ENCODE measurements at places on chromosomes 2 and 18.

DNA sequence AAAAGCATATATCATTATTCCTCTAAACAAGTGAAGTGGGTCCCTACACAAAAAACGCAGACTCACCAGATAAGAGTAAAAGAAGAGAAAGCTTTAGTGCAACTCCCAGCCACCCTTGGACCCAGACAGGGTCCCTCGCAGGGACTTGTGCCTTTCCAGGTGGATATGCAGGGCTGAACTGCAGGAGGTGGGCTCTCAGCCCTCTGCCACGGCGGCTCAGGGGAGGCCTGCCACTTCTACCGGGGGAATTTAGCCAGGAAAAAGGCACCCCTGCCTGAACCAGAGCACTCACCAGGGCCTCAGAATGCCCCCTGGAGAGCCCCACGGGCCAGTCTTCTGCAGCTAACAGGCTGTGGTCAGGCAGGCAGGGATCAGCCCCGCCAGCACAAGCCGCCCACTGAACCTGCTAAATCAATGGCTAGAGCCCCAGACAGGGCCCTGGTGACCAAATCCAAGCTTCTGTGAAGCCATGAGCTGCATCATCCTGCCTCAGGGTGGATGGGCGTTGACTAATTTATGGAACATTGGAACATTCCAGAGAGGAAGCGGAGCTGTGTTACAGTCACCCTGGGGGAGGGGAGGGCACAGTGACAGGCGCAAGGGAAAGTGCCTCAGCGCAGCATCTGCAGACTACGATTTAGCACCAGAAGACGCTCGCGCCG is 209.3 kb downstream of the EIPR1 start:
- DNase-seq: peak; percentile 62

- peak; percentile 47 for DNase-seq
Measured at GRCh38 chr2:218257390-218257981, 3.3 kb upstream of the GPBAR1 start.

DNA sequence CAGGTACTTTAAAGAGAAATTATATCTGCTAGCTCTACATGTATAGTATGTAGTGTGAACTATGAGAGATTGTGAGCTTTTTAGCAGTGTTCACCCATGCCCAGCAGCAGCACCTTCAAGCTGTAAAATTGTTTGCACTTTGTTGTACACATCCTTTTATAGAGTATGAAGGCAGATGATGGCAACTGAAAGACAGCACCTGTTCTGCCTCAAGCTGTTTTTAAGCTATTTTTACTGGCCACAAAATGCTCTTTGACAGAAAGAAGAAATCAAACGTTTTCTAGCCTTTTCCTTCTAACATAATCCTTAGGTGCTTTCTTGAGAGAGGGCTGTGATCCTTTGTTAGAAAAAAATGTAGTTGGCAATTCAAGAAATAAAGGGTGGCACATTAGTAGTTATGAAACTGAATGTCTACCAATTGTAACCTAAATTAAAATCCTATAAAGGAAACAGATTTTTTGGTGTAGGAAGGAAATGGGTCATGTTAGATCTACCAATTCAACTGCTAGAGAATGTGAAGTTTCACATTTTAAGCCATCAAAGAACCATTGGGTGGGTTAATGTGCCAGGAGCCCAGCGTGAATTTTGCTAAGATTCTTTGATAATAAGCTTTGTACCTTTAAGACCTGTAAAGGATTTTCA is 59.5 kb downstream of the R3HDM1 start:
- no peak for DNase-seq

DNA sequence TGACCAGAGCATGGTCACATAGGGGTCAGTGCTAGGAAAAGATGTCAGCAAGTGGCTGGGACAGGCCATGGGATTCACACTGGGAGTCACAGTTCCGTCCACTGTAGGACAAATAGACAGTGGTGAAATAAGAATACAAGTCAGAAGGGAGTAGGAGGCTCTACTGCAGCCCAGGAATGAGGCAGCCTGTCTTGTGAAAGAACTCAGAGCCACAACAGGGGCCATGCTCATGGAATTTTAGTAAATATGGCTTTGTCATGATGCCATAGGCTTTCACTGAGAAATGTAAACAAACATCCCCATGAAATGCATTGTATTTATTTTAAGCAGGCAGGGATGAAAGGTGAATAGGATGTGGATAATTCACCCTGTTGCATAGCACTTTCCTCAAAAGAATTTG is 504.3 kb downstream of the SOX11 start:
- no peak for DNase-seq

- DNase-seq: no peak
Measured at GRCh38 chr18:59270689-59271257, 2.5 kb downstream of the RAX start.

All from fibroblast of skin of back (primary cell).